ENCODE measurements at places on chromosomes 7 and 10.

DNA sequence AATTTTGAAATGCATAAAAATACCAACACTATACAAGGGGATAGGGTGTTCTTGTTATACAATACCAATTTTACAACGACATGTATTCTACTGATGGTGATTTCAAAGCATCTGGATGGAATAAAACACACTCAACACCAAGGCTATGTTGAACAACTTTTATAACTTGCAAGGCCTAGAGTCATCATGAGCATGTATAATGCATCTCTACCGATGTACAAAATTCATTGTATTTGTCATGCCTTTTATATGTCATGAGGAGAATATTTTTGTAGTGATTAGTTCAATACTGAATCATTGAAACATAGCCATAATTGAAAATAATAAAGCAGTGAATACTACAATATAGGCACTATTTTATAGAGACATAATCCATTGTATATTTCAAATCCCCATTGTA lies 160.2 kb downstream of the ETV1 start:
- DNase-seq = no peak

- DNase-seq = no peak
Observed at GRCh38 chr10:75137533-75138438, 26.3 kb downstream of the SAMD8 start.

DNA sequence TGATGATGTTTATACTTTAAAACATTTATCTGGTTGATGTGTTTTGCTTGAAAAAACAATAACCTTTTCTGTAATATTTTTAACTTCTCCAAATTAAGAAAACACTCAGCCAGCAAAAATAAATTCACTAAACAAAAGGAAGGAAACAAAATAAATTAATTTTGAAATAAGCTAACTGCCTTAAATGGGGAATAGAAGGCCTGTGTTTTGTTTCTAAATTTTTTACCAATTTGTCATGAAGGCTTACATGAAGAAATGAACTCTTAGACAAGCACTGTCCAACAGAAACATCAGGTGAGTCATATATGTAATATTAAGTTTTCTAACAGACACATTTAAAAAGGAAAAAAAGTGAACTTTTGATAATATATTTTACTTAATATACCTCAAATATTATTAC lies 68.5 kb downstream of the LRRN3 start:
- DNase-seq = no peak

DNA sequence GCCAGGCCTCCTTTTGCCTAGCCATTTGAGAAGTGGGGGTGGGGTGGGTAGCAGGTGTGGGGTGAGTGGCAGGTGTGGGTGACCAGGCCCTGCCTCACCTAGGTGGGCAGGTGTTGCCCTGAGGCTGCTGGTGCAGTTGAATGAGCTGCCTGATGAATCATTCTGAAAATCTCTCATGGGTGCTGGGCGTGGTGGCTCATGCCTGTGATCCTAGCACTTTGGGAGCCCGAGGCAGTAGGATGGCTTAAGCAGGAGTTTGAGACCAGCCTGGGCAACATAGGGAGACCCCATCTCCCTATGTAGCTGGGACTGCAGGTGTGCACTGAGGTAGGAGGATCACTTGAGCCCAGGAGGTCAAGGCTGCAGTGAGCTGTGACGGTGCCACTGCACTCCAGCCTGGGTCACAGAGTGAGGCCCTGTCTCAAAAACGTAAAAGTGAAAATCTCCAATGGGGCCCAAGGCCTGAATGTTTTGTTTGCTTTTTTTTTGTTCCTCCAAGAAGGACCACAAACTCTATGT lies 17.7 kb downstream of the TSPAN14 start:
- DNase-seq = no peak

DNA sequence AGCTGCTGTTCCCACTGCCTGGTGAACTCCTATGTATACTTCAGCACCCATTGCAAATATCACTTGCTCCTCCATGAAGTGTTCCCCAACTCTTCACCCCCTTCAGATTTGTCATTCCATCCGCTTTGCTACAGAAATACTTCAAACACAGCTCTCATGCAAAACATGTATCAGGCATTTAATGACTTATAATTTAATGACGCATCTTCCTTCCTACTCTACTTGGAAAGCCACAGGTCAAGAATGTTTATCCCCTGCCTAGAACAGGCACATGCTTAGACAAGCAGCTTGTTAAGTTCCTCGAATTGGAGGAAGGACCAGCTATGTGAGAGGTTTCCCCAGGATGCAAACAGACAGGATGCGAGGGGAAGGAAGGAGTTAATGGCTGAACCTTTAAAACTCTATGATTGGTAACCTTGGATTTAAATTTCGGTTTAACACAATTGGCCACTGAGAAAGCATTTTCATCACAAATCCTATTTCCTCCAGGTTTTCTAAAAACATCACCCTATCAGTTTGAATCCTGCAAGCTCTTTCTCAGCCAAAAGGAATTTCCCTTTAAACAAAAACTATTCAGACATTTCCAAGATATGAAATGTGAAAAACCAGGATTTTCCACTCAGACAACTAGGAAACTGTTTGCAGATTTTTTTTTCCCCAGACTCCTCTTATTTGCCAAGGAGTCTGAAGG lies 11.5 kb downstream of the CREB3L2 start:
- DNase-seq = no peak

- peak; percentile 82 for DNase-seq
Observed at GRCh38 chr7:30001998-30002397, 12.4 kb upstream of the SCRN1 start.

- DNase-seq = no peak
Observed at GRCh38 chr7:93949423-93949822, 27.9 kb downstream of the GNG11 start.

- no peak for DNase-seq
Observed at GRCh38 chr7:132406039-132406438, 170.2 kb downstream of the PLXNA4 start.

- DNase-seq = no peak
Observed at GRCh38 chr7:135933509-135934188, 43.5 kb downstream of the MTPN start.

- no peak for DNase-seq
Observed at GRCh38 chr7:158366916-158367633, 220.5 kb downstream of the PTPRN2 start.

- DNase-seq = no peak
Observed at GRCh38 chr7:42236976-42237810, at the start of gene GLI3. TSS of gene GLI3 (minus strand) at chr7:42237209. CDS start at chr7:42223253, 13,956 bp downstream.

GRCh38 chr7:122306320-122307227 lies 2.0 kb upstream of the FEZF1 start:
- no peak for DNase-seq

- no peak for DNase-seq
Observed at GRCh38 chr7:140476698-140477261, 2.5 kb downstream of the MKRN1 start.

- no peak for DNase-seq
Observed at GRCh38 chr10:22606164-22606614, 108.2 kb downstream of the PIP4K2A start.

DNA sequence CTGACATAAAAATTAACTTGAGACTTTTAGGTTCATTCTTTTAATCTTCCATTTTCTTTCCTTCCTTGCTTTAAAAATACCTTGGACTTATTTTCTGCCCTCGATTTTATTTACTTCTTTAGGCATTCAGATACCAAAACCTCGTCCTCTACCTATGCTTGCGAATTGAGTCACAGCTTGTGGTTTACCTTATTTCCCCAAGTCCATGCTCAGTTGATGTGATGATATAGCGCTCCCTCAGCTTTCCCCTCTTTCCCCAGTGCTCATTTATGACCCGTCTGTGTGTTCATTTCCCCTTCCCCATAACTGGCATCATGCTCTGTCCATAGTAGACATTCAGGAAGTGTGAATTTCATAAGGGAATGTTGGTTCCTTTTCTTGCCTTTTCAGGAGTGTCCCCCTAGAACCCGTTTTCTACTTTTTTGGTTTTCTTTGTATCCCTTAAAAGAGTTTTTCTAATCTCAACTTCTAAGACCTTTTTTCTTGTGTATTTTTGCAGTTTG lies 19.1 kb upstream of the PRKRIP1 start:
- DNase-seq = no peak

GRCh38 chr10:89975771-89976170 lies 274.4 kb downstream of the KIF20B start:
- no peak for DNase-seq

DNA sequence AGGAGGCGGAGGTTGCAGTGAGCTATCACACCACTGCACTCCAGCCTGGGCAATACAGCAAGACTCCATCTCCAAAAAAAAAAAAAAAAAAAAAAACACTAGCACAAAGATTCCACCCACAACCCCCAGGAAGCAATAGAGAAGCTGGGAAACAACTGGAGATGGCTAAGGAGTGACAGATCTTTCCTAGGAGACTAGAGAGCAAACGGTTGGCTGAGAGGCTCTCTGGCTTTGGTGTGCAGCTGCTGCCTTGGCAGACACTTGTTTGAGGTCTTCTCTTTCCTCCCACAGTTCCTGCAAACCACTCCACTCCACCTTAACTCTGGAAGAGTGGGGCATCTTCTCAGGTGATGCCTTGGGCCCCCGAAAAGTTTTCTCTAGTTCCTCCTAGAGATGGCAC lies 78.5 kb upstream of the LANCL2 start:
- no peak for DNase-seq

DNA sequence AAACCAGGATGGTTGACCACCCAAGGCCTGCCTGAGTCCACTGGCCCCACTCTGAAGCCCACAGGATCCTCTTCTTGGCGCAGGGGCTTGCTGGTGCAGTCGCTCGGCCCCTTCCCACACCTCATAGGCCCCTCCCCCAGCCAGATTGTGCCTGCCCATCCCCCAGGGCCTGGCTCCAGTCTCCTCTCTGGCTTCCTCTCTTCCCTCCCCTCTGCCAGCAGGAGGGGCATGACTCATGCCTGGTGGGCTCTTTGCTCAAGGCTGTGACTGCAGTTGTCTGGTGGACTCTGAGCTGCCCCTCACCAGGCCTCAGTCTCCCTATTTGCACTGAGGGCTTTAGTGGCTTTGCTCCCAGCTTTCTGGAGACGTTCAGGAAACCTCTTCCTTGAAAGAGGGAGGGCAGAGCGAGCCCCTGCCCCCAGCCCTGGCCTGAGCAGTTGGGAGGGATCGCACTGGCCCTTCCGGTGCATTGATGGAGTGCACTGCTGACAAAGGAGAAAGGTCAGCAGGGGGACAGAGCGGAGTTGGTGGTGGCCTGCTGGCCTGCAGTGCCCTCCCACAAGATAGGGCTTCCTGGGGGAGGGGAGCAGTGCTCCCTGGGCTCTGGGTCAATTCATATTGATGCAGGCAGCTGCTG lies 60.7 kb downstream of the ZMIZ1 start:
- DNase-seq = no peak

GRCh38 chr7:20559883-20560282 lies 55.6 kb upstream of the ABCB5 start:
- no peak for DNase-seq

- no peak for DNase-seq
Observed at GRCh38 chr7:85719981-85720953, 533.4 kb upstream of the SEMA3D start.

- DNase-seq = no peak
Observed at GRCh38 chr7:33831389-33832141, 73.8 kb upstream of the BMPER start.

DNA sequence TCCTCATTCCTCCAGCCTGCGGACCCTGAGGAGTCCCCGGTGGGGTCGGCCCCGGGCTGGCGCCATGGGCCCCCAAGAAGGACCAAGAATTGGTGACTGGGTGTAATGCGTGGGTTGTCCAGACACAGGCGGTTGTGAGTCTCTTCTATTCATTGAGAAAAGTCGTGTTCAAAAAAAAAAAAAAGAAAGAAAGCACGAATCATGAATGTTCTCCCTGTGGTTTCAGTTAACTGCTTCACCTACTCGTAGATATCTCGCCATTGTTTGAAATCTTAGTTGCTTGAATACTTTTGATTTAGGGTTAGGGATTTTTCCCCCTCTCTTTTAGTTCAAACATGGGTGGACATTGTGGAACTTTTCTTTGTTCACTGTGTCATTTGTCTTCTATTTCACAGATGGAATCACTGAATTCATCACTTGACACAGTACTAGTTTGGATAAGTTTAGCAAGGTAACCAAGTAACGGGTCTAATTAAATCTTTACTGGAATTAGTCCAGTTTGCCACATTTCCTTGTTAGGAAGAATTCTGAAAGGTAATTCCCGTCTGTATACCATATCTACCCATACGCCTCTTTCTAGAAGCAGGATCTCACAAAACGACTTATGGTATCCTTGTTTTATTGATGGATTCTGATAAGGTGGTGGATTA lies 775 bp downstream of the STARD3NL start:
- DNase-seq = no peak

DNA sequence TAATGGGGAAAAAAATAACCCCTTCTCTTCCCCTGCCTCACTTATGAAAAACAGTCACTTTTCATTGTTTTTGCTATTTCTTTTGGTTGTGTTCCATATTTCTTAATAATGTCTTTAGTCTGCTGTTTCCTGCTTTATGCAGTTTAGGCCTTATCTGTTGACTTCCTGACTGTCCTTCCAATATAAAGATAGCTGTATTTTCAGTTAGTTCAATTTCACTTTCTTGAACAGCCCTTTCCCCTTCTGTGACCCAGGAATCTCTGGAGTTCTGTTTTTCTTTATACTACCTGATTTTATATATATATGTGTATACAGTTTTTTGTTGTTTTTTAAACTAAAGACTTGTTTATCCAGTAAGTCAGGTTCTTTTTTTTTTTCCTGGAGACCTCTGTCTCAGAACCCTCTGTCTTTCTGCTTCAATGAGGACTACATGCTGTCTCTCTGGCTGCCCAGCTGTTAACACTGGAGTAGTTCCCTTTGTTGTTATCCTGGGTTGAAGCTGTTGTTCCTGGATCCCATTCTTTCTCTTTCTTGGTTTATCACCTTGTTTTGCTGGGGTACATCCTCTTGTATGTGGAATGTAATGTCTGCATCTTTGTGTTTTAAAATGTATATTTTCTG lies 87.2 kb downstream of the GSDME start:
- DNase-seq = no peak

DNA sequence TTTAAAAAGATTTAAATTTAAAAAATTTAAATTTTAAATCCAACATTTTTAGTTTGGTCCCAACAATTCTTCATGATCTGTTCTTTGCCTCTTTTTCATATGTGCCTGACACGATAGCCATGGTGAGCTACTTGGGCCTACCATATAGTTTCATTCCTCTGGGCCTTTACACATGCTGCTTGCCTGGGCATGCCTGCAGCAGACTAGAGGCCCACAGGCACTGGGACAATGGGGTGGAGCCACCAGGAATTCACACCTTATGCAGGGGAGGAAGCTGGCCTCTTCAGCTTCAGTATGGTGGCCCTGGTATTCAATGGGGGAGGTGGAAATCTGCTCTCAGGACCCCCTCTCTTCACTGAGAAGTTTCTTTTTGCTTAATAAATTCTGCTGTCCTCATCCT lies 37.8 kb upstream of the ZNF365 start:
- DNase-seq = no peak
